MCF 10A (cell line): ENCODE measurements at places on chromosomes 16 and 17. TPM values are rescaled to one million over a fixed set of nuclear protein-coding genes. Genes with fewer than 3 reads are reported as not detected.
A peak's percentile ranks its signal among the peaks of the same experiment; 100 is the strongest.

DNA sequence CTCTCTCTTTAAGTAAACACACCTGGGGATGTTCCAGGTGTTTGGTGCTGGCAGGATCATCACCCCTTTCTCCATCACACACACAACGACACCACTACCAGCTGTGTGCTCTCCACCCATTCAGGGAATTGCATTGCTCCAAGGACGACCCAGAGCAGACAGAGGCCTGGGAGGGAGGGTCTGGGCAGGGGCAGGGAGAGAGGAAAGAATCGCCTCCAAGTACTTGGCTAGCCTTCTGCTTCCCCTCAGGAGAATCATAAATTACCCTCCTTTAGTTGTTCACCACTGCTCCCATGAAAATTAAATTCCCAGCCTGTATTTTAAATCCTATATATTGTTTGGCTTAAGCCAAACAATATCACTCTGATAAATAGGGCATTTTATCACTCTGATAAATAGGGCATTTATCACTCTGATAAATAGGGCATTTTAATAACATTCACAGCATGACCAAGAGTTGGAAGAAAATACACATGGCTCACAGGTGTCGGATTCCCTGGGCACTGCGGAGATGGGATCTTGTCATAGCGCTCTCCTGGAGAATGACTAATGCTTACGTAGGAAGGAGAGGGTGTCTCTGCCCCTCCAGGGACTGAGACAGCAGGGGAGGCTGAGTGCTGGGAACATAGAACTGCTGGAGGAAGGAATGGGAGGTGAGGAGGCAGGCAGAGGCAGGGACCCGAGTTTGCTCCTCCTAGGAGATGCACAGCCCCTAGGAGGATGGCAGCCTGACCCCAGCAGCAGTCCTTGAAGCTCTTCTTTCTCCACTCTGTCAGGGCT is 673.6 kb downstream of the HS3ST4 start:
- H3K36me3 ChIP-seq: no peaks in the 10 kb centered on the region
- H3K4me3 ChIP-seq: no peak overlapping the region
- no peaks in the 10 kb centered on the region for H3K27me3 ChIP-seq
- no peak overlapping the region for H3K27ac ChIP-seq

GRCh38 chr17:36124879-36125824 is 21.5 kb downstream of the CCL4 start:
- no peak overlapping the region for H3K27ac ChIP-seq
- no peaks in the 10 kb centered on the region for H3K36me3 ChIP-seq
- no peaks in the 10 kb centered on the region for H3K4me1 ChIP-seq
- no peak for DNase-seq
- H3K27me3 ChIP-seq: peaks cover 45% of the 10 kb centered on the region

GRCh38 chr17:7831233-7831632 is 2.8 kb upstream of the KDM6B start:
- H3K4me3 ChIP-seq: no peak overlapping the region
- H3K4me1 ChIP-seq: peaks cover 10% of the 10 kb centered on the region
- DNase-seq: no peak

Gene METTL22
- 36.7 and 47.2 TPM in 2 replicates for total RNA-seq

Gene ACBD4
- total RNA-seq: 7.2 and 7.8 TPM in 2 replicates

- peaks cover 6% of the 10 kb centered on the region for H3K4me1 ChIP-seq
- no peak overlapping the region for H3K27ac ChIP-seq
- no peaks in the 10 kb centered on the region for H3K36me3 ChIP-seq
- no peak overlapping the region for H3K4me3 ChIP-seq
- H3K27me3 ChIP-seq: no peaks in the 10 kb centered on the region
- no peak for DNase-seq
Observed at GRCh38 chr17:43662413-43663141, 855 bp upstream of the MEOX1 start.

Gene ARL5C
- not detected in 2 replicates for total RNA-seq

DNA sequence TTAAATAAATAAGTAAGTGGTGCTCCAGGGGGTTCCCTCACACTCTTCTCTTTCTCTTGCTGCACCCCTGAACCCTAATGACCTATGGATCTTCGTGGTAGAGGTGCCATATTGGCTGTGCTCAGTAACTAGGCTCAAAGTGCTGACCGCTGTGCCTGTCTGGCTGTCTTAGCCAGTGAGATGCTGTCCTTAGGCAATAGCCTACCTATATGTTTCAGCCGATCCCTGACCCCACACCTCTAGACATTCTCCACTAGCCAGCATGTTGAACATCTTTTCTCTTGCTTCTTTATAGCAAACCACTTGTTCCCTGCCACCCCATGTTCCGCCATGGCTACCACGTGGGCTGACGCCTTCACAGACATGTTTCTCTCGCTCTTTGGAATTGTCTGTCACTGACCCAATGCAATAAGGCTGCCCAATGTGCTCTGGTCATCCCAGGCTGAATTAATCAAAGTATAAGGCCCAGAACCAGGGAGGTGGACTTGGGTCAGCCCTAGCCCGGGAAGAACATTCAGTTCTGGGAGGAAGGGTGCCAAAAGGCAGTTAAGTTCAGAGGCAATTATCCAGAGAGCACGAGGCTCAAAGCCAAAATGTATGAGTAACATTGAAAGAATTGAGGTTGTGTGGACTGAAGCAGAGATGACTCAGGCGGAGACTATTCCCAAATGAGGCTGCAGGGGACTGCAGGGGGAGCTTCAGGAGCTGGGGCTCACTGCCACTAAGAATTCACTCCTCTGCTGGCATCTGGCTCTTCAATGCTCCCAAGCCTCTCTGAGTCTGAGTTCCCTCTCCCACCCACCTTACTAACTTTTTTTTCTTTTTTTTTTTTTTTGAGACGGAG is 28.7 kb upstream of the TNRC6A start:
- H3K27ac ChIP-seq: peak overlapping the region; percentile 92
- DNase-seq: peak; percentile 97
- H3K4me1 ChIP-seq: peaks cover 30% of the 10 kb centered on the region
- peak overlapping the region; percentile 45 for H3K4me3 ChIP-seq
- no peaks in the 10 kb centered on the region for H3K27me3 ChIP-seq
- H3K36me3 ChIP-seq: no peaks in the 10 kb centered on the region

DNA sequence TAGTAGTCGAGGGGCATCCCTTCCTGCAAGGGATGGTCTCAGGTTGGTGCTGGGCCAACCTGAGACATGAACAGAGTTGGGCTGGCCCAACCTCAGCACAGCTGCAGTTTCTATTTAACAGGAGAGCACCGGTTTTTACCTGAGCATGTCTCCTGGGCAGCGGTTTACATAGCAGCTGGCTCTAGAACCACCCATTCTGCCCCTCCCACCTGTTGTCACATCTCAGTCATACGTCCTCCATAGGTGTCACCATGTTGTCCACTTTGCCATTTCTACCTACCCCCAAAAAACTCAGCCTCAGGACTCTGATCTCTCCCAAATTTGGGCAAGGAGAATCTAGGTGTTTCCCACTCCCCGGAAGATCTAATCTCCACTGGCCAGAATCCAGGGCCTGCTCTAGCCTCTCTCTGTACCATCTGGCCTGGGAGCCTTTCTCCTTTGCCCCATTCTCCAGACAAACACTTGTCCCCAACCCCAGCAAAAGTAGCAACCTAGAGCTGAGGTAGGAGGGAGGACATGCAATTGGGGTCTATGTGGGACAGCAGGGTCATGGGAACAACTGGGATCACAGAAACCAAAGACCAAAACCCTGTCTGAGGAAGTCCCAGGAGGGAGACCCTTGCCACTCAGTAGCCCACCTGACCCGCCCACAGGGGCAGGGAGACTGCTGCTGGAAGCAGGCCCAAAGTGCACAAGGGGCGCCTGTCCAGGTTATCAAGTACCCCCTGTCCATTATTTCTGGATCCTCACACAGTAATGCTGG is 19.1 kb downstream of the ETV4 start:
- DNase-seq: no peak
- peak overlapping the region; percentile 19 for H3K27ac ChIP-seq
- no peaks in the 10 kb centered on the region for H3K27me3 ChIP-seq
- peaks cover 7% of the 10 kb centered on the region for H3K4me1 ChIP-seq
- no peak overlapping the region for H3K4me3 ChIP-seq

DNA sequence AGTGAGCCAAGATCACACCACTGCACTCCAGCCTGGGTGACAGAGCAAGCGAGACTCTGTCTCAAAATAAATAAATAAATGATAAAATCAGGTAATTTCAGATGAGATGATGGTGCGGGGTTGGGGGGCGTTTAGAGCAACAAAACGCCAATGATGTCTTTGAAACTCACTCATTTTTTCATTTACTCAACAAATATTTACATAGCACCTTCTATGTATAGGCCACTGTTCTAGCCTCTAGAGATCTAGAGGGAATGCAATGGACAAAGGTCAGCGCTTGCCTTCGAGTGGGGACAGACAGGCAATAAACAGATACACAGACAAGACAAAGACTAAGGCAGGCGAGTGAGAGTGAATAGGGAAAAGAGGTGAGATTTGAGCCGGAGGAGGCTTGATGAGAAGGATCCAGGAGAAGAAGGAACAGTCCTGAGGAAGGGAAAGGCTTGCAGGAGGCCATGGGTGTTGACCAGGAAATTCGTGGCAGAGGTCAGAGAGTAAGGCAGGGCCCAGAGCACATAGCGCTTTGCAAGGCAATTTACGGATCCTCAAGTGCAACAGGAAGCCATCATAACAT is 14.1 kb downstream of the ALDH3A1 start:
- no peak overlapping the region for H3K27ac ChIP-seq
- H3K4me1 ChIP-seq: no peaks in the 10 kb centered on the region
- DNase-seq: no peak
- H3K36me3 ChIP-seq: no peaks in the 10 kb centered on the region

Gene KRTAP4-6
- total RNA-seq: not detected in 2 replicates

- H3K27me3 ChIP-seq: peaks cover 67% of the 10 kb centered on the region
- no peak overlapping the region for H3K4me3 ChIP-seq
- H3K27ac ChIP-seq: no peak overlapping the region
- no peaks in the 10 kb centered on the region for H3K36me3 ChIP-seq
- DNase-seq: no peak
Observed at GRCh38 chr16:85969159-85969558, 70.2 kb downstream of the IRF8 start.

- no peaks in the 10 kb centered on the region for H3K27me3 ChIP-seq
- no peak overlapping the region for H3K27ac ChIP-seq
- no peaks in the 10 kb centered on the region for H3K36me3 ChIP-seq
- H3K4me3 ChIP-seq: no peak overlapping the region
- DNase-seq: no peak
Observed at GRCh38 chr16:84925773-84926372, 85.5 kb downstream of the ZDHHC7 start.

GRCh38 chr16:85377388-85378144 is 235.6 kb upstream of the GSE1 start:
- peaks cover 31% of the 10 kb centered on the region for H3K4me1 ChIP-seq
- H3K4me3 ChIP-seq: no peak overlapping the region
- H3K27ac ChIP-seq: peak overlapping the region; percentile 67

- no peak overlapping the region for H3K4me3 ChIP-seq
- no peaks in the 10 kb centered on the region for H3K4me1 ChIP-seq
- no peak overlapping the region for H3K27ac ChIP-seq
- H3K36me3 ChIP-seq: no peaks in the 10 kb centered on the region
- no peaks in the 10 kb centered on the region for H3K27me3 ChIP-seq
- DNase-seq: no peak
Observed at GRCh38 chr17:29828676-29829284, 101.2 kb downstream of the SSH2 start.

GRCh38 chr16:85635545-85636140 is 22.5 kb downstream of the GSE1 start:
- no peak overlapping the region for H3K4me3 ChIP-seq
- peak; percentile 71 for DNase-seq
- H3K27me3 ChIP-seq: no peaks in the 10 kb centered on the region
- no peak overlapping the region for H3K27ac ChIP-seq

- H3K4me3 ChIP-seq: no peak overlapping the region
- DNase-seq: no peak
- peaks cover 34% of the 10 kb centered on the region for H3K4me1 ChIP-seq
- no peaks in the 10 kb centered on the region for H3K27me3 ChIP-seq
- peak overlapping the region; percentile 14 for H3K27ac ChIP-seq
Observed at GRCh38 chr16:79185711-79186110, 414.8 kb downstream of the MAF start.

- no peak for DNase-seq
- no peaks in the 10 kb centered on the region for H3K27me3 ChIP-seq
- H3K4me3 ChIP-seq: no peak overlapping the region
- peaks cover 7% of the 10 kb centered on the region for H3K36me3 ChIP-seq
Observed at GRCh38 chr17:13557077-13557476, 44.7 kb downstream of the HS3ST3A1 start.

DNA sequence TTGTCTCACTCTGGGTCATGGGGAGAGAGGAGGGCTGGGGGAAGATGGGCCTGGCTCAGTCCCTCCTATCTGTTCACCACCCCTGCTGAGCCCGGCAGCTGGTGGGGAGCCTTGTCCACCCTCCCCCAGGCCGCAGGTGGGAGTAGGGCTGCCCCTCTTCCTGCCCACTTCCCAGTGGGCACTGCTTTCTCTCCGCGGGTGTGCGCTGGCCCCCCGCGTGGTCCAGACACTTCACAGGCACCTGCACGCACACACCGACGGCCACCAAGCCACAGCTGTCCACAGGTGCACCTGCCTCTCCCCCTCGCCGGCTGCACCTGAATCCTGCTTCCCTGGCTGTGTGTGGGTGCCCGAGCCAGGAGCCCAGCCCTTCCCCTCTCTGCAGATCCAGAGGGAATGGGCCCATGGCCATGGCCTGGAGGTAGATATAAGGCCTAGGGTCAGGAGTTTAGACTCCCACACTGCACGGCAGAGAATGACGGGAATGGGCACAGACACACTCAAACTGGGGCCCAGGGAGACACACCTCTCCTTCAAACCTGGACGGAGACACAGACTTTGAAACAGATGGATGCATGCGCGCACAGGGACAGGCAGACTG is 2.0 kb downstream of the NHERF2 start:
- H3K27me3 ChIP-seq: no peaks in the 10 kb centered on the region
- no peaks in the 10 kb centered on the region for H3K4me1 ChIP-seq
- H3K36me3 ChIP-seq: peaks cover 7% of the 10 kb centered on the region
- no peak overlapping the region for H3K27ac ChIP-seq
- no peak overlapping the region for H3K4me3 ChIP-seq

GRCh38 chr17:76353004-76353598 is 615 bp downstream of the PRPSAP1 start:
- H3K4me1 ChIP-seq: peaks cover 8% of the 10 kb centered on the region
- H3K36me3 ChIP-seq: no peaks in the 10 kb centered on the region
- peak overlapping the region; percentile 95 for H3K4me3 ChIP-seq
- H3K27ac ChIP-seq: peak overlapping the region; percentile 29
- DNase-seq: no peak
- H3K27me3 ChIP-seq: no peaks in the 10 kb centered on the region

Gene C16orf54
- total RNA-seq: not detected in 2 replicates

GRCh38 chr16:84942786-84943185 is 68.5 kb downstream of the ZDHHC7 start:
- no peaks in the 10 kb centered on the region for H3K36me3 ChIP-seq
- H3K27me3 ChIP-seq: no peaks in the 10 kb centered on the region
- no peaks in the 10 kb centered on the region for H3K4me1 ChIP-seq
- H3K4me3 ChIP-seq: no peak overlapping the region
- H3K27ac ChIP-seq: no peak overlapping the region

Gene FMNL1
- total RNA-seq: 28.1 and 35.8 TPM in 2 replicates

Gene ZFP1
- 11.5 and 14.0 TPM in 2 replicates for total RNA-seq
